Glutamatergic neuron (in vitro differentiated cells): ENCODE measurements at places on chromosomes 1 and 21.

- H3K4me3 ChIP-seq: no peak overlapping the region
- H3K4me1 ChIP-seq: peaks cover 4% of the 10 kb centered on the region
- H3K36me3 ChIP-seq: no peaks in the 10 kb centered on the region
- peaks cover 4% of the 10 kb centered on the region for H3K27me3 ChIP-seq
- no peak overlapping the region for H3K27ac ChIP-seq
Measured at GRCh38 chr1:115543247-115543646, 98.5 kb upstream of the VANGL1 start.

DNA sequence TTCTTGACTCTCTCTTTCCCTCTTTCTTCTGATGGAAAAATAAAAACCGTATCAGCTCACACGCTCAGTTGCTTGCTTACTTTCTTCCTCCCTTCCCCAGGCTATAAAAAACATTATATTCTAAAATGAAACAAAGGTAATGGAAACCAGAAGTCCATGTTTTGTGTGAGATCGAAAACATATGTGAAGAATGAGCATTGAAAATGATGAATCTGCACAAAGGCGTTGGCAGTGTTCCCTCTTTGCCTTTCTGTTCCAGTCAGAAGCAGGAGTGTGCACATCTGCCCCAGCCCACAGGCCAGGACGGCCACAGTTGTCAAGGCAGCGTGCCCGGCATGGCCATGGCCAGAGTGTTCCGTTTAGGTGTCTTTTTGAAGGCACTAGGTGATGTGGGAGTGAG is 185.3 kb upstream of the USP24 start:
- H3K27ac ChIP-seq: no peak overlapping the region
- no peak for DNase-seq
- H3K4me3 ChIP-seq: no peak overlapping the region

DNA sequence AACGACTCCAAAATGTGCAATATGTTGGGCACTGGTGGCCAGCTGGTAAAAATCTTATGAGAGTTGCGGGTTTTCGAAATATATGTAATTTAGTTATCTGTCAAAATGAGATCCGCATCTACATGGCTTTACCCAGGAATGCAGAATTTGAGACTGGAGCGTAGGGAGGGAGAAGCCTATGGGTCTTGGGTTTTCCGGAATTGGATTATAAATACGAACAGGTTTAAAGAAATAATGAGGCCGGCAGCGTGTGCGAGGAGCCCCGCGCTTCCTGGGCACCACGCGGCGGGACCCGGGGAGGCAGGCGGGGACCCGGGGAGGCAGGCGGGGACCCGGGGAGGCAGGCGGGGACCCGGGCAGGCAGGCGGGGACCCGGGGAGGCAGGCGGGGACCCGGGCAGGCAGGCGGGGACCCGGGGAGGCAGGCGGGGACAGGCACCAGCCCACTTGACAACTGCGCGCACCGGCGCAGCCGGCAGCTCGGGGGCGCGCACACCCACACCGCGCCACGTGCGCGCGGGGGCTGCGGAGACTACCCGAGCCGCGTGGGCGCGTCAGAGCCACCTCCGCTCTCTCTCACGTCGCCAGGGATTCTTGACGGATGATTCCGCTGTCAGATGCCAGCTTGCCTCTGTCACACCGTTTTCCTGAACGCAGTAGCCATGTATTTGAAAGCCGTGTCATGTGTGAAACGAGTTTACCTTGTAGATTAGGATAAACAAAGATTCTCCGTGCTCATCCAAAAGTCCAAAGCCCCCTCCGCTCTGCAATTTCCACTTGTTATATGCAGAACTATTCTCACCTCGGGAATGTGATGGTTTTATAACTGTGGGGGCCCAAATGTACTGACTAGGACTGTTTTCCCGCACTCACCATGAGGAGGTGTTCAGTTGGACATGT is 54.3 kb upstream of the HNRNPU start:
- peak; percentile 34 for DNase-seq
- H3K4me3 ChIP-seq: peak overlapping the region; percentile 95
- no peak overlapping the region for H3K27ac ChIP-seq
- H3K27me3 ChIP-seq: peaks cover 8% of the 10 kb centered on the region

DNA sequence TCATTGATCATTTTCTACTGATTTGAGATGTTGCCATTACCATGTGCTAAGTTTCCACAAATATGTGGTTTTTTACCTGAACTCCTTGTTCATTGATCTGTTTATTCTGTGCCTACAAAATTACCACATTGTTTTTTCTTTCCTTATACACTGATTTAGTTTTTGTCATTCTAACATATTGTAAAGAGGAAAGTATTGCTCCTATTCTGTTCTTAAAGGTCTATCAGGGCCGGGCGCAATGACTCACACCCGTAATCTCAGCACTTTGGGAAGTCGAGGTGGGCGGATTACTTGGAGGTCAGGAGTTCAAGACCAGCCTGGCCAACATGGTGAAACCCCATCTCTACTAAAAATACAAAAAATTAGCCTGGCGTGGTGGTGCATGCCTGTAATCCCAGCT is 75.1 kb downstream of the CAMTA1 start:
- peaks cover 2% of the 10 kb centered on the region for H3K4me1 ChIP-seq
- DNase-seq: no peak
- H3K27me3 ChIP-seq: no peaks in the 10 kb centered on the region
- H3K36me3 ChIP-seq: peaks cover 8% of the 10 kb centered on the region
- H3K27ac ChIP-seq: no peak overlapping the region

GRCh38 chr1:197391303-197392226 is 123.5 kb downstream of the CRB1 start:
- no peak for DNase-seq
- H3K36me3 ChIP-seq: no peaks in the 10 kb centered on the region
- H3K4me3 ChIP-seq: no peak overlapping the region
- no peaks in the 10 kb centered on the region for H3K27me3 ChIP-seq
- no peak overlapping the region for H3K27ac ChIP-seq

- peaks cover 23% of the 10 kb centered on the region for H3K4me1 ChIP-seq
- H3K27me3 ChIP-seq: peaks cover 1% of the 10 kb centered on the region
- no peak overlapping the region for H3K27ac ChIP-seq
- DNase-seq: peak; percentile 94
- no peak overlapping the region for H3K4me3 ChIP-seq
Measured at GRCh38 chr21:45136927-45137611, 62.7 kb downstream of the ADARB1 start.

- H3K27ac ChIP-seq: no peak overlapping the region
- H3K4me1 ChIP-seq: no peaks in the 10 kb centered on the region
- DNase-seq: no peak
- no peaks in the 10 kb centered on the region for H3K36me3 ChIP-seq
Measured at GRCh38 chr1:78061825-78062523, 16.2 kb downstream of the GIPC2 start.

DNA sequence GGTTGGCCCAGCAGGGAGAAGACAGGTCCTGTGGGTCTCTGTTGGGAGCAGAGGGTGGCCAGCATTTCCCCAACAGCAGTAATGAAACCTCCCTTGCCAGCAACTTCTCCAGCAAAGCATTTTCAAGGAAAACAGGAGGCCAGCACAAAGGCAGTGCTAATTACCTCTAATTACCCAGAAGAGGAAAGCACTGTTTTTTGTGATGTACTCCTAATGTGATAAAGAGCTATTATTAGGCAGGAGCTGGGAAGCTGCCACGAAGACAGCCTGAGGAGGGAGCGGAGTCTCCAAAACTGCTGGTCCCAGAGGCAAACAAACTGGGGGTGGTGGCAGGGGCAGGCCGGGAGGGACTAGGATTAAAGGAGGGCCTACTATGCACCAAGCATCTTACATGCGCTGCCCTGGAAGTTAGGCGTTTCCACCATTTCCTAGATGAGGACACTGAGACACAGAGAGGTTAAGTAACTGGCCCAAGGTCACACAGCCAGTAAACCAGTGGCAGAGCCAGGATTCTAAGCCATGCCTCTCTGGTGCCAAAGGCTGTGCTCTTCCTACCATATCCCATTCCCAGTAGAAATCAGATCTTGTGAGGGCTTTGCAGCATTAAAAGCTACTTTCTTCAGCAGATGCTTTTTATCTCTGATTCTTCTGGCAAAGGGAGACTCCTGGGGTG is 24.5 kb downstream of the HTR6 start:
- no peaks in the 10 kb centered on the region for H3K36me3 ChIP-seq
- no peaks in the 10 kb centered on the region for H3K27me3 ChIP-seq
- H3K4me1 ChIP-seq: no peaks in the 10 kb centered on the region
- no peak overlapping the region for H3K27ac ChIP-seq
- H3K4me3 ChIP-seq: no peak overlapping the region
- no peak for DNase-seq

DNA sequence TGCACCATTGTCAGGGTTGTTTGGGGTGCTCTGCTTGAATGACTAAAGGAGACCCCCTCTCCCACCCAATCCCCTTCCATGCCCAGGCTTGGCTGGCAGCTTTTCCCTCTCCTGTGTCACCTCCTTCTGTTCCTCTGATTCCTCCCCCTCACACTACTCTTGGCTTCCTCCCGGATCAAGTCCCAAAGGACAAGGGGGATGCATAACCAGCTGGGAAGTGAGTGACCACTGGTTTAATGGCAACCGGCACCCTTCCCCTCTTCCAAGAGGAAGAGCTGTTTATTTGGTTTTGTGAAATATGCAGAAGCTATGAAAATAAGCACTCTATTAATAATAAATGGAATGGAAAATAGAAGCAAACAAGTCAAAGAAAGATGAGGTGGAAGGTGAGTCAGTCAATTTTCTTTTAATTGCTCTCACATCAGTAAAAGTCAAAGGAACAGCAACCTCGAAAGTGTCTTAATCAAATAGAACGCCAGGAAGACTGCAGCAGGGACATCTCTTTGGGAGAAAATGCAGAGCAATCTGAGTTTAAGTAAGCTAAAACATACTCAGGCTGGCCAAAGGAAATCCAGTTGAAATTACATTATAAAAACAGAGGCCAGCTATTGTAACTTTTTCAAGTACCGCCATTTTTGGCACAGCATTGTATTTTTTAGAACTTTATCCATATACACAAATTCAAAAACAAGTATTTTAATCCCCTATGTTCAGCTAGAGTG is 322.5 kb downstream of the SIPA1L2 start:
- peak overlapping the region; percentile 57 for H3K27ac ChIP-seq
- no peak overlapping the region for H3K4me3 ChIP-seq
- H3K4me1 ChIP-seq: peaks cover 14% of the 10 kb centered on the region
- H3K27me3 ChIP-seq: no peaks in the 10 kb centered on the region

DNA sequence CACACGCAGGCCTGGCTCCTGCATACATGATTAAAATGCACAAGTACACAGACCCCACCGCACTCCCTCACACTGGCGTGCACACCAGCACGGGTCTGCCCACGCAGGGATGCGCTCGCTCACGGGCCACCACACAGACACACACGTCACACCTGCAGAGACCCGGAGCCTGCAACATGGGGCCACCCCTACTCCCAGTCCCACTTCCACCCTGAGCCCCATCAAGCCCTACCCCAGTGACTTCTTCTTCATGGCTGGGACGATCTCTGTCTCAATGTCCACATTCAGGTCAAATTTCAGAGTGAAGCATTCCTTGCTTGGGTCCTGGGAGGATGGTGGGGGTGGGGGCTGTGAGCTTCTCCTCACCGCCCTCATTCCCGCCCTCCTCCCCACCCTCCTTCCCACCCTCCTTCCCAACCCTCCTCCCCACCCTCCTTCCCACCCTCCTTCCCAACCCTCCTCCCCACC is 8.9 kb upstream of the TNFRSF25 start:
- peaks cover 4% of the 10 kb centered on the region for H3K4me1 ChIP-seq
- H3K27ac ChIP-seq: no peak overlapping the region
- no peak overlapping the region for H3K4me3 ChIP-seq
- DNase-seq: no peak
- H3K36me3 ChIP-seq: no peaks in the 10 kb centered on the region
- peaks cover under 1% of the 10 kb centered on the region for H3K27me3 ChIP-seq

- DNase-seq: no peak
- no peaks in the 10 kb centered on the region for H3K36me3 ChIP-seq
- no peak overlapping the region for H3K27ac ChIP-seq
- no peak overlapping the region for H3K4me3 ChIP-seq
- H3K4me1 ChIP-seq: no peaks in the 10 kb centered on the region
Measured at GRCh38 chr1:72284084-72284347, 1.7 kb upstream of the NEGR1 start.

- peaks cover 23% of the 10 kb centered on the region for H3K4me1 ChIP-seq
- no peak overlapping the region for H3K4me3 ChIP-seq
- H3K27ac ChIP-seq: no peak overlapping the region
- no peak for DNase-seq
- peaks cover 2% of the 10 kb centered on the region for H3K27me3 ChIP-seq
Measured at GRCh38 chr1:213858581-213858980, 129.2 kb upstream of the PROX1 start.

DNA sequence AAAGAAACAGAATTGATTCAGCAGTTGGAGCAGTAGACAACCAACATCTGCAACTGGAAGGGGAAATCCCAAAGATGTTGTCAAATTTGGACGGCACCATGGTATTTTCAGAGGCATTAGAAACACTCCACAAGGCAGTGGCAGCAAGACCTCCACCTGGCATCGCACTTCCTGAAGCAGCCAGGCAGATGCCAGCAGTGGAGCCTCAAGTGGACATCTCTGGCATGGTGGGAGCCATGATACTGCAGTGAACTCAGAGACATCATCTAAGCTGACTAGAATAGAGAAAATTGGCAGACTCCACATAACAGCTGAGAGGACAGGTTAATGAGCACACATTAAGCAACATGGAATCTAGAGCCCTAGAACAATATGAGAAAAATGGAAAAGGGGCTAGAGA is 33.9 kb upstream of the RGS8 start:
- DNase-seq: no peak
- H3K27me3 ChIP-seq: peaks cover 2% of the 10 kb centered on the region
- H3K36me3 ChIP-seq: no peaks in the 10 kb centered on the region

- H3K4me3 ChIP-seq: no peak overlapping the region
- no peaks in the 10 kb centered on the region for H3K36me3 ChIP-seq
- no peak for DNase-seq
- no peaks in the 10 kb centered on the region for H3K27me3 ChIP-seq
- H3K4me1 ChIP-seq: no peaks in the 10 kb centered on the region
Measured at GRCh38 chr1:197017558-197018146, 40.3 kb downstream of the CFHR5 start.

DNA sequence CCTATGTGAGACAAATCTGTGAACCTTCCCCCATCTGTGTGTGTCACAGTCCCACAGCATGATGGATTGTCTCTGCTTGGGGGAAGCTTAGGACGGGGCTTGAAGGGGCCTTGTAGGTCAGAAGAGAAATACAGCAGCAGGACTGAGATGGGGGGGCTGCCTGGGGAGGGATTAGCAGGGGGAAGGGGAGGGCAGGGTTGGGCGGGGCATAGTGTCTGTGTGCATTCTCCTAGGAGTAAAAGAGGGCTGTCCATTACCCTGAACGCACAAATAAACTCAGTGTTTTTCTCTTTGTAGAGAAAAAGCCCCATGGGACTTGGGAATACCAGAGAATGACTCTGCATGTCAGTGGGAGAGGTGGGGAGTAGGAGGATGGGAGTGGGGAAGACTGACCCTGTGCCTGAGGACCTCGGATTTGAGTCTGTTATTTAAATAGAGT is 16.4 kb downstream of the RNF220 start:
- DNase-seq: peak; percentile 45
- no peaks in the 10 kb centered on the region for H3K36me3 ChIP-seq
- peak overlapping the region; percentile 63 for H3K4me3 ChIP-seq
- H3K4me1 ChIP-seq: peaks cover 38% of the 10 kb centered on the region
- H3K27ac ChIP-seq: peak overlapping the region; percentile 90
